ENCODE measurements at places on chromosomes 12 and 14. TPM values are rescaled to one million over a fixed set of nuclear protein-coding genes. Genes with fewer than 3 reads are reported as not detected.

DNA sequence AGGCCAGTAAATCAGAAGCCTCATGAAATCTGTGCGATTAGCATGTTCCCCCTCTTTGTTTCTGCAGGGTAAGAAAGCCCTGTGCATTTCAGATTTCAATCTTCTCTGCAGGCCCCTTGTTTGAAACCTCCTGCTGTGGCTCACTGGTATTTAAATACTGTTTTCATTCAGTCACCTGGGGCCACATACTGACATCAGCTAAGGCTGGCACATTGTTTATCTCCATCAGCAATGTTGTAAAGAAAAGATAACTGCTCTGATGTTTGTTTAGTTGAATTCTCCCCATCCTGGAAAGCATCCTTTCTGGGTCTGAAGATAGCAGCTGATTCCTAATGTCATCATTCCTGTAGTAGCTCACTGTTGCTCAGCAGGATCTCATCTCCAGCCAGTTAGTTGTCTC is 554.9 kb downstream of the NRXN3 start:
- no peak for DNase-seq

Gene KLRG1
- 1.5 TPM for total RNA-seq

DNA sequence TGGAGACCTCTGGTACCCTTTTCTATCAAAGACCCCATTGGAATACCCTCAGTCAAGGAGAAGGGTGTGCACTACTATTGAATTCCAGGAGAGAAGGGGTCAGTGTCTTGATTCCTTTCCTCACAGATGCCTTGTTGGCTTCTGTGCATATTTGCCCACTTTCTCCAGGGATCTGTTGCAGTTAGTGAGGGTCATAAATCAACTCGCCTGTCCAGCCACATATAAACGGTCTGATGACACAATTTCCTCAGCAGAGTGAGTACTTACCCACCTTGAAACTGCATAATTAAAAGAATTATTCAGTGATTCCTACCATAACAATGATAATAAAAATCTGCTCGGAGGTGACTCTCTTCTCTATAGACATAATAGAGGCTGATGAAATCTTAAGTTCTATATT is 13.9 kb upstream of the DCD start:
- no peak for DNase-seq

Gene GPR84
- 0.35 TPM for total RNA-seq

Gene NEMF
- 15.3 TPM for total RNA-seq

Gene FAM186B
- 0.24 TPM for total RNA-seq

Gene SIX4
- total RNA-seq, result 0.43 TPM

Gene P2RX2
- total RNA-seq, result not detected

DNA sequence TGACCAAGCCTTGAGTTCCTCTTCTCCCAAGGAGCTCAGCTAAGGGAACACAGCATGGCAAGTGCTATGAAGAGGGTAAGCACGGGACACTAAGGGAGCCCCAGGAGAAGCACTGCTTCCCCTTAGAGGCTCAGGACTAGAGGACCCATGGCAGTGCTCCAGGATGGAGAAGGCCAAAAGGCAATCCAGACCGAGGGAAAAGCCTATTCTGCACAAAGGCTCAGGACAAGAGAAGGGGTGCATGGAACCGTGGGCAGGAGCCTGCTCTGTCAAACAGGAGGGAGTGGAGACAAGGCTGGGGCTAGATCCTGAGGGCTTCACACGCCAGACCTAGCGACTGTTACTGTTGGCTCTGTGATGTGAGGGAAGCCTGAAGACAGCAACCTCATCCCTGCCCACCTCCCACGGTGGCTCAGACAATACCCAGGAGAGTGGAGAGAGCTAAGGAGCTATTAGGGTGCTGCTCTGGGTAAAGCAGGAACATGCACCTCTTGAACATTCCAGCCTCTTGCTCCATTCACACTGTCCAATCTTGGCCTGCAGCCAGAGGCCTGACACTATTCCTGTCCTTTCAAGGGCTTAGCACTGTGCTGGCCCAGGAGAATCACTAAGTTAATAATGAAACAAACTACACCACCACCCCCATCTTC is 24.2 kb downstream of the OTUB2 start:
- DNase-seq, result peak; percentile 84

DNA sequence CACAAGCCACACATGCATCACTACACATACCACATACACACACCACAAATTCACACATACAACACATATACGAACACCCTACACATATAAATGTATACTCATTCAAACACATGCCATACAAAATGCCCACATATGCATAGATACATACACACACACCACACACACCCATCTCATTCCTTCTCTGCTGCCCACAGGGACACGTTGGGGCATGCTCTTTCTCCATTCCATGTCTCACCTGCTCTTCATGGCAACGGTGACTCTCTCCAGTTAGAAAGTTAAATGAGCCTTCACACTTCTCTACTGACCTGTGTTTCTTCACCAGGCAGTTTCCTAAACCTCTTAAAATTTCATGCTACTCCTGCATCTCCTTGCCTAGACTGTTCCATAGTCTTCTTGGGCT is 1194.8 kb downstream of the BCL11B start:
- no peak for DNase-seq

- peak; percentile 84 for DNase-seq
Measured at GRCh38 chr12:53006810-53007309, 604 bp downstream of the EIF4B start.

Gene DHH
- 0.04 TPM for total RNA-seq

Gene RERGL
- 0.33 TPM for total RNA-seq

DNA sequence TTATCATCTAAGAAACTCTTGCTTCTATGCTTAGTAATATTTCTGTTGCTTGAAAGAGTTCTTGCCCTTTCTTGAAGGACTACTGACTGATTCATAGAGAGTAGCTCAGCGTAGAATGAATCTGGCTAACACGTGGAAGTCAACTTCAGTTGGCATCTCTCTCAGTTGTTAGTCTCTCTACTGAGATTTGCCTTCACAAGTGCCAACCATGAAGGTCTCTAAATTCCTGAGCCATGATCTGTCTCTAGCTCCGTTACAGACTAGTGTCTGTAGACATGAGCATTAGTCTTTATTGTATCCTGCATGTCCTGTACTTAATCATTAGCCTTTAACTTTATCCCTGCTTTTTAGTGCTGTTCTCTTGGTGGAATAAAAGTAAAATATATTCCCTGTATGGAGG is 19.1 kb upstream of the ALX1 start:
- DNase-seq, result no peak

- no peak for DNase-seq
Measured at GRCh38 chr12:40336573-40337199, 111.9 kb downstream of the LRRK2 start.

- no peak for DNase-seq
Measured at GRCh38 chr12:113891167-113891692, 74.9 kb downstream of the RBM19 start.

Gene RAD9B
- total RNA-seq, result not detected

Gene FAM181A
- total RNA-seq, result not detected

Gene OR6C2
- total RNA-seq, result not detected

DNA sequence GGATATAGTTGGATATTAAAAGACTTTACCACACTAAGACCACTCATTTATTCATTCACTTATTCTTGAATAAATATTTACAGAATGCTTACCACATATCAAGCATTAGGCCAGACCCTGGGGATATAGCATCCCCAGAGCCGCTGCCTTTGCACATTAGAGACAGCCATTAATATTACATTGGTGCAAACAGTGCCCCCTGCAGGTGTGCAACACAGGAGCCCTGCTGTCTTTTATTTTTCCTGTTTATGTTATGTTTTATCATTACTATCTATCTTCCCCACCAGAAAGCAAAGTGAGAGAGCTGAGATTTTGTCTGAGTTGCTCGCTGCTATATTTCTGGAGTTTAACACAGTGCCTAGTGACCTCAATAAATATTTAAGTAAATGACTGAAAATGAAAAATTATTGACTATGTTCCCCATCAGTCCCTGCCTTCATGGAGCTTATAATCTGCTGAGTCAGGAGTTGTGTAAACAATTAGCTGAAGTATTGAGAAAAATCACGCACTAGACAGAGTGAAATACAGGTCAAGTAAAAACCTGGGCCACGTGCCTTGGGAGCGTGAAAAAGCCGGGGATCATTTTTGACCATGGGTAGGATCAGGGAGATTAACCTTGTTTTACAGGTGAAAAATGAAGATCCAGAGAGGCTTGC is 301.6 kb downstream of the PCNX1 start:
- DNase-seq, result no peak

DNA sequence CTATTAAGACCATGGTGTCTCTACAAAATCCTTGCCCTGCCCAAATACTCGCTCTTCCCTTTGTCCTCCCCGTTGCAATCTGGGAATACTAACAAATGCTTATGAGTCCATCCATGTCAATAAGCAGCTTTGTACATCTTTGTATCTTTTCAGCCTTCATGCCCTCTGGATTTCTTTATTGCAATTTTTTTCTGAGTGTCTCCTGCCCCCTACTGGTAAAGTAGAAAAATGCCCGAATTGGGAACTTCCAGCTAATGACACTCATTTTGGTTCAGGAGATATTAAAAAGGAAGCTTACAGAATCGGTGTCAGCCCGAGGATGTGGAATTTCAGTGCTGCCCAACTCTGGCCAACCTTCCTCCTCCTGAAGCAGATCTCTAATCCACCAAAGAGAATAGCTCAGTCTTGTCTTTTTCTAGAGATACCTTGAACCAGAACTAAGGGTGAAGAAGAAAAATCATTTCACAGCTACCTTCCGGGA is 46.0 kb downstream of the SH2B3 start:
- no peak for DNase-seq

DNA sequence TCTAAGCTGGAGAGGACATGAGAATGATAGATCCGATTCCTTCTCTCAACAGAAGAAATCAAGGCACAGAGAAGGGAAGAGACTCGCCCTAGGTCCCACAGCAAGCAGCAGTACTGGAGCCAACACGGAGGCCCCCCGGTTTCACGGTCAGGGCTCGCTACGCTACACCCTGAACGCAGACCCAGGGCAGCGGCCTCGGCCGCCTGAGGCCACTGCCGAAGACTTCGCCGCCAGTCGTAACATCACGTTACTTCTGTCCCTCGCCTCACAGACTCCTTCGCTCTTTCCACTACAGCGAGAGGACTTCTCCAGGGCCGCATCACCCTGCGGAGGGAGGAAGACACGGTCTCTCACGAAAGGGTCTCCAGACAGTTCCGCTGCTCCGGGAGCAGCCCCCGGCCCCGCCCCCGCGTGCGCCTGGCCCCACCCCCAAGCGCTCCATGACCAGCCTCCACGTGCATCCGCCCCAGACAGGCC is 411 bp upstream of the DCAF4 start:
- DNase-seq, result no peak
